Fibroblast of skin of abdomen (primary cell): ENCODE measurements at places on chromosomes 4 and X.
A peak's percentile ranks its signal among the peaks of the same experiment; 100 is the strongest.

DNA sequence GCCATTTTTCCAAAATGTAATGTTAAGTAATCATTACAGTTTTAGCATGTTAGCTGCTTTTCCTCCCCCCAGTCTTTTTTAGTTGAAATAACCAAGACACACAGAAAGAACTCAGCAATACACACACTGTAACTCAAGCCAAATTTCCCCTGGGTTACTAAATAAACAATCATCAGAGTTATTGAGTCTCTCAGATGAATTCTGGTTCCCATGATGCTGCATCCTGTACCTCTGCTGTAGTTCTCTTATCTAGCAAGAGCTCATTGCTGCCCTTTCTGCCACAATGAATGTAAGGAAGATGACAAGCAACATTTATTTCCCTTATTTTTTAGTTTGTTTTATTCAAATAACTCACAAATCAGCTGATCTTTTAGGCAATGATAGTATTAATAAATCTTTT, 185.1 kb downstream of the ARHGAP6 start:
- no peak for DNase-seq

DNA sequence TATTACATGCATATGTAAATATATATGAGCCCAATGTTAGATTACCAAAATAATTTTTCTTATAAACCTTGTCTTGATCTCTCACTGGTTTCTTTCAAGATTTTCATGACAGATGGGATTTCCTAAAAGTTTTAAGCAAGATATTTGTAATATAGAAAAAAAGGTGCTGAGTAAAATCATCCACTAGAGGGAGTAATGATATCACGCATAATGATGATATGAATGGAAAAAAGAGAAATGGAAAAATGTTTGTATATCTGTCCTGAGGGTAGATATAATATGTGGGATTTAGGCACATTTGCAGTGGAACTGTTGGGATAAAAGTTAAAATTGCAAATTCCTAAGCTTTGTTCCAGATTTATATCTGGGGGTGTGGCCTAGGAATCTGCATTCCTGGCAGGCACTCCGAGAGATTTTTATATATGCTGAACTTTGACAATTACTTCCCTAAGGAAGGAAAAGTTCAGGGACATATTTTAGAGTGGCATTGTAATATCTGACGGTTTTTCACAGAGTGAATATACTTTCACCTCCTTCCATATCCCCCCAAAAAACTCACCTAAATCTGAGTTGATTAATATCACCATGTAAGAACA, 60.5 kb downstream of the TMA16 start:
- DNase-seq: peak; percentile 14

GRCh38 chrX:16985286-16985685, 38.8 kb downstream of the REPS2 start:
- no peak for DNase-seq

GRCh38 chr4:88091378-88091777, 67.1 kb downstream of the ABCG2 start:
- no peak for DNase-seq

DNA sequence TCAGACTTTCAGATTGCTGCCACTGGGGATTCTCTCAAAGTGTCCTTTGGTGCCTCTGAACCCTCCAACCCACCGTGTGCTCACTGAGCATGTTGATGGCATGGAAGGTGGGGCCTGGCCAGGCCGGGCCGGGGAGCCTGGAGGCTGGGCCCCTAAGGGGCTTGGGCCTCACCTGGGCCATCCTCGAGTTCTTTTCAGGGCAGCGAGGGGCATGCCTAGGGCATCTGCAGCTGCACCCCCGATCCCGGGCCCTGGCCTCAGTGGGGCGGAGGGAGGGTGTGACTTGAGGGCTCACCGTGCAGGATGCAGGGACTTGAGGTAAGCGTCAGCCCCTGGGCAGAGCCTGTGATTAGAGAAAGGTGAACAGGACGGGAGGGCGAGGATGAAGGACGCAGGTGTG, 1.6 kb upstream of the SH3TC1 start:
- no peak for DNase-seq

GRCh38 chr4:187184508-187184907, 460.9 kb upstream of the FAT1 start:
- no peak for DNase-seq

GRCh38 chrX:6184900-6185515, 43.7 kb downstream of the NLGN4X start:
- DNase-seq: peak; percentile 5

DNA sequence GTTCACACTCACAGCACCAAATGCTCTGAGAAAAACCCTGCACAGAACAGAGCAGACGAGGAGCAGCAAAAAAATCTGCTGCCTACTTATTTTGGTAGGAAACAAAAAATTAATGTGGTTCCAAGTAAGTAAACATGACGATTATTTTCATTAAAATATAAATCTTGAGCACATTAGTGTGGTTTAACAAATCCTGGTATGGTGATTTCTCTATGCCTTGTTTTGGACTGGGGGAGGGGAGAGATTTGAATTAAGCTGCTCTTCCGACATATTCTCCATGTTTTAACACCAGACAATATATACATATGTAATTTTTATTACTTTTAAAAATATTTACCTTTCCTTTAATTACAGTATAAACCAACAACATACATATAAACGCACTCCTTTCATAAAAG, 1.8 kb downstream of the CAMK2D start:
- no peak for DNase-seq

- DNase-seq: peak; percentile 1
Observed at GRCh38 chrX:25049357-25049756, 33.6 kb upstream of the ARX start.

GRCh38 chr4:78166622-78167021, 109.5 kb downstream of the FRAS1 start:
- DNase-seq: peak; percentile 9

DNA sequence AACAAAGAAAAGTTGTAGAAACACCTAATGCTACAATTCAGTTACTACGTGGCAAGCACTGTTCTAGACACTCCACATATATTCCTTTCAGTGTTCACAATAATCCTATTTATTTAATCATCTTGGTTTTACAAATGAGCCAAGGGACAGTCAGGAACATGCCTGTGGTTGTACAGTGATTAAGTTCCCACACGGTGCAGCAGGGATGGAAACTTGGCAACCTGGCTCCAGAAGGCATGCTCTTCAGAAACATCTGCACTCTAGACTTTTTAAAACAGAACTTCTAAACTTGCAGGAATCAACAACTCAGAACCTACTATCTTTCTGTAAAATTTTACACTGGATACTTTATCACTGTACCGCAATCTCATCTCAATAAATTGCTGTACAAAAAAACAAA, 32.1 kb downstream of the TAPT1 start:
- peak; percentile 61 for DNase-seq
